ENCODE measurements at places on chromosomes 13 and 19.

- DNase-seq, result no peak
Observed at GRCh38 chr19:30884146-30884812, 465.0 kb downstream of the TSHZ3 start.

GRCh38 chr13:59088716-59089115 is 1075.0 kb downstream of the DIAPH3 start:
- DNase-seq, result no peak

DNA sequence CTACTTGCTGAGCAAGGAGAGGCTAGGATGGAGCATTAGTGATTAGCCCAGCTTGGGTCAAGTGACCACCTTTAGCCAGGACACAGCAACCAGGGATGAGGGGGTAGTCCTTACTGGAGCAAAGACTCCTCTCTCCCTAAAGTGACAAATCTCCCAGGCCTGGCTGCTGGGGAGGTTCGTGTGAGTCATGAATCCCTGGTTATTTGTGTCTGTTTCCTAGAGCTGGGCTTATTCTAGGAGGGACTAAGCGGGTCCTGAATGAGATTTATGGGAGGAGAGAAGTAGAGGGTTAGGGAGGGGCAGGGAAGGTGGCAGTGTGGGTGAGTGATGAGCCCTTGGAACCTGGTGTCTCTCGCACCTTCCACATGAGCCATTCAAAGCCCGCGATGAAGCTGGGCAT is 487.3 kb downstream of the TSHZ3 start:
- no peak for DNase-seq

DNA sequence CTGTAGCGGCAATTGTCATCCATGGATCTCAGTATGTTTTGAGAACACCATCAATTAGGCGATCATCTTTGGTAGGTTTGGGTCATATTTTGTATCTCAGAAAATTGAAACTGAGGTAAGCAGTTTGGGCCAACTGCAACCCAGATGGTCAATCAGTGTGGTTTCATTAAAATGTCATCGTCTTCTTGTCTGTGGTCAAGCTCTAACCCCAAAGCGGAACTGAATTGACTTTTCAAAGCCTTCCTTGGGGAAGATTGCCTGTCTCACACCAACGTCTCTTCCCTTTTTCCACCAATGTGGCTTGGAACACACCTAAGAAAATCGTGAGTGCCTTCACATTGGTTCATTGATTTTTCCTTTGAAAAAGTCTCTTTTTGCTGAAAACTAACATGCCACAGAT is 56.3 kb upstream of the UBAC2 start:
- no peak for DNase-seq

DNA sequence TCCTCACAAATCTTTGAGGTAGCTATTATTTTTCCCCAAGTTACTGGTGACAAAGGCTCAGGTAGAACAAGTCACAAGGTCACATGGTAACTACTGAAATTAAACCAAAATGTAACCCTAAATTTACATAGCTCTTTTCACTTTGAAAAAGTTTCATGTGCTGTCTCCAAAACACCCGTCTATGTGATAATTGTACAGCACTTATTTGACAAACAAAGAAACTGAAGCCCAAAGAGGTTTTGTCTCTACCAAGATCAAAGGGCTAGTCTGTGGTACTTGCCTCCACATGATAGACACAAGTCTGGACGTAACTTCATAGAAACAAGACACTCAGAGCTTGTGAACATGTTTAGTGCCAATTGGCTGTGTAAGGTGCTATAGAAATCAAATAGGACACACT is 108.3 kb downstream of the SACS start:
- DNase-seq, result no peak

GRCh38 chr13:110593430-110594130 is 21.8 kb upstream of the NAXD start:
- DNase-seq, result peak; percentile 74

GRCh38 chr19:49858088-49858985 is 7.4 kb downstream of the PTOV1 start:
- DNase-seq, result no peak

DNA sequence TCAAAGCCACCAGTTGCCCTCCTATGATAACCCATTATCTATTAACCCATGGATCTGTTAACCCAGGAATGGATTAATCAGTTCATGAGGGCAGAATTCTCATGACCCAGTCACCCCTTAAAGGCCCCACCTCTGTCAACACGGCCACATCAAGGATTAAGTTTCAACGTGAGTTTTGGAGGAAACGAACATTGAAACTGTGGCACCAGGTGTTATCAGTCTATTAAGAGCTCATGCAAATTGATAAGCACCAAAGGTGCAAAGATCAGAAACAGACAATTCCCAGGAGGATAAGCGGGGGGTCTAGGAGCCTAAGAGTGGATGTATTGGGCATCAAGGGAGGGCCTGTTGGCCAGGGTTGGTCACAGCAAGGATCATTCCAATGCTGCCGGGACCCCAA is 19.9 kb upstream of the ELAVL1 start:
- DNase-seq, result no peak

- DNase-seq, result no peak
Observed at GRCh38 chr19:9622531-9622930, 1.5 kb upstream of the ZNF561 start.

DNA sequence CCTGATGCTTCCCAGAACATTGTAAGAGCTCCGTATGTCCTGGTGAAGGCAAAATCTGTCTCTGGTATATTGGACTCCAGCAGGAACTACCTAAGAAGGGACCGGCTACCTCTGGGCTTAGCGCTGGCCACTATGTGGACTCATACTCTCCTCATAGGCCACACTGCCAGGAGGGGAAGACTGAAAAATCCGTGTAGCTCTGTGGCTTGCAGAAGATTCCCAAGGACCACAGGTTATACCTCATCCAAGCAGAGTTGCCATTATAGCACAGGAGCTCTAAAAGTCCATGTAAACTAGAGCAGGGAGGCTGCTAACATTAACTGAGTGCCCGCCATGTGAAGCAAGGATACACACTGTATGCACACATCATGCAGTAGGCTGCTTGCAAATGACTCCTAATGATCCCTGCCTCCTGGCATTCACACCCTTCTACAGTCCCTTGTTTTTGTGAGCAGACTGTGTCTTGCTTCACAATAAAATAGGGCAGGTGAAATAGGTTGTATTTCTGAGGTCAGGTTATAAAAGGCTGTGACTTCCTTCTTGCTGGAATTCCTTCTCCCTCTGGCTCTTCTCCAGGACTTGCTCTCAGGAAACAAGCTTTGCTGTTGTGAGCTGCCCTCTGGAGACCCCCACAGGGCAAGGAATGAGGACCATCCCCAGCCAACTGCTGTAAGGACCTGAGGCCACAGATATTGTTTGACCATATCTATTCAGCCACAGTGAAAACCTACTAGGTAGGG is 192.6 kb upstream of the UBL3 start:
- no peak for DNase-seq

DNA sequence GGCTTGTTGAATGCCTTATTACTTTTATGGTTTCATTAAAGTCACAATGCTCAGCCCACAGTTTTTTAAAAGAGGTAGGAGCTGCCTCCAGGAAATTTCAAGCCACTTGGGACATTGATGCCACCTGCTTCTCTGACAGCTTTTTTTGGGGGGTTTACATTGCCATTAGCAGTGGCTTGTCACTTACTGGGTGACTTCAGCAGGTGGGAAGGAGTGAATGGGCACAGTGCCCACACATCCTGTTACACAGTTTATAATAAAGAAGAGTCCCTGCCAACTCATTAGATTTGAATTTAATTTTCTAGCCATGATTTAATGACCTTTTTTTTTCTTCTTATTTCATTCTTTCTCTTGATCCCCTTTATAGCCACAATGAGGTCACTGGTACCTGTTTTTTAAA is 61.0 kb downstream of the NHLRC3 start:
- DNase-seq, result peak; percentile 10

DNA sequence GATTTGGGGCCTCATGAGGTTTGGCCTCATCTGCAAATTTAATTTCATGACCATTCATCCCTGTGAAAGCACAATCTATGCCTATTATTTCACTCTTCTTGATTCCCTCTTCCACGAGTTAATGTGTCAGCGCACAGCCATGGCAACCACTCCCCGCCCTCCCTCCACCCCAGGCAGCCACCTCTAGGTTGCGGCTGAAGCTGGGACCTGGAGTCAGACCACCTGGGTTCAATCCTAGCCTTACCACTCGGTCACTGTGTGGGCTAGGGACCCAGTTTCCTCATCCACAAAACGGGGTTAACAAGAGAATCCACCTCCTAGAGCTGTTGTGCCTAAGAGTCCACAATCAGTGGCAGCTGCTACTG is 9.8 kb downstream of the CHST8 start:
- DNase-seq, result no peak

DNA sequence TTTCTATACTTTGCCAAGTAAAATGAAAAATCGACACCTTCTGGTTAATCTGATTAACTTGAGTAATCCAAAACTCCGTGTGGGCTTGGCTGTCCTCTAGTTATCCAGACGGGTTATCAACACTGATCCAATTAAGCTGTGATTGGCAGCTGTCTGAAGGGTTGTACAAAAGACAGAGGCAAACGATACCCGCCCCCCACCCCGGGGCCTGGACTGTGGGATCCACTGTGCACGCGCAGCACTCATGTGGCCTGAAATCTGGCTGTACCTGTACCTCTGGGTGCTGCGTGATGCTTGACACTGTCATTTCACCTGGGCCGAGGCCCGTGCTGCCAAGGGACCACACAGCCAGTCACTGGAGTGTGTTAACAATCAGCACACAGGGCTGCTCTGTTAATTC is 53.5 kb downstream of the COL4A2 start:
- no peak for DNase-seq

GRCh38 chr13:27534108-27534980 is 84.0 kb upstream of the MTIF3 start:
- no peak for DNase-seq

DNA sequence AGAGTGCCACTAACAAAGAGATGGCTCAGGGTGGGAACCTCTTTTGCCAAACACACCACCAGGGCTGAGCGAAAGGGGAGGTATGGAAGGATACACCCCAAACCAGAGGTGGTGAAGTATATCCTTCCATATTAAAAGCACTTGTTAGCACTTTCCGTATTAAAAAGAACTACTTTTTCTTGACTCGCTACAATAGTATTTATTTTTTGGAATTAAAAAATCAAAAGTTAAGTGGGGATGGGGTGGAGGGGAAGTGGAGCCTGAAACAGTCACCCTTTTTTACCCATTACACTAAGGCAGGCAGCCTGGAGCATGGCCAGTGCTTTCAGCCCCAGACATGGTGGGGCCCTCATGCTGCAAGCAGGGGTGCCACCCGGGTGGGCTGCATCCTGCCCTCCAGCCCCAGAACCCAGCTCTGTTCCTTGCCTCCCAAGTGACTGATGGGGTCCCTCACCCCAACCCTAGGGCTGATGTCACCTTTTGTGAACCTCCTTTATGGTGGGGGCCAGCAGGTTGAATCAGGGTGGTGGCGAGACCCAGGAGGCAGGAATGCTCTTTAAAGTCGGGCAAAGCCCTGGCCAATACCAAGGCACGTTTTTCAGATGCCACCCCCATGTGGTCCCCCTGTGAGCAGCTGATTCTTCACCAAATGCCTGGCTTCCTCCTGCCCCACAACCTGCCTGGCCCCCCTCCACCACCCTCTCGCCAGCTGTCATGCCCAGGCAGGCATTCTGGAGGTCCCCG is 31.0 kb downstream of the LYL1 start:
- DNase-seq, result no peak

DNA sequence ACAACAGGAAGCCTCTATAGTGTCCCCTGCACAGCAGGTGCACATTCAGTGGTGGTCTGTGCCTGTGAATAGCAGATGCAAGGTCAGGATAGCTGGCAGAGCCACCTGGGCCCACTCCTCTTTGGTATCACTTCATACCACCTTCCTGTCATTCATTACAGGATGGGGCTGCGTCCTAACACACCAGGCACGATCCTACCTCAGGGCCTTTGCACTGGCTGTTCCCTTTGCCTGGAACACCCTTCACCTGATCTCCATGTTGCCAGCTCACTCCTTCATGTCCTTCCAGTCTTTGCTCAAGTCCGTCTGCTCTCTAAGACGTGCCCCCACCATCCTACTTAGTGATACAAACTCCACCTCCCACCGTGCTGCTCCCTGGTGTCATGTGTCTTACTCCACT is 4.6 kb upstream of the LPAR2 start:
- no peak for DNase-seq

GRCh38 chr13:28049880-28050875 is 50.2 kb downstream of the FLT3 start:
- no peak for DNase-seq

GRCh38 chr13:47549219-47549752 is 451.8 kb downstream of the SUCLA2 start:
- DNase-seq, result peak; percentile 8

DNA sequence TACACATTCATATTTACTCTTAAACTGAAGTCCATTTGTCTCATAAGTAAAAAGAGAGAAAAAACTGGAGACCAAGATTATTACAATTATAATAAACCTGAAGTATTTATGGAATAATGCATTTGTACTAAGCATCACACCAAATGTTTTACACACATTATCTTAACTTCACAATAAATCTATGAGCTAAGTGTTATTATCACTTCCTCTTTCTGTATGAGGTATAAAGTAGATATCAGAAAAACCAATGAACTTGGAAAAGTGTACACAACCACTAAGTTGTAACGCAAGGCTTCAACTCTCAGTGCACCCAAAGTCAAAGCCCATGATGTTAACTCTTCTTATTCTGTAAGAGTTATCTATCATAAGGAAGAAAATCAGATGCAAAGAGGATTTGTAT is 274.7 kb downstream of the FGF14 start:
- no peak for DNase-seq

- DNase-seq, result no peak
Observed at GRCh38 chr13:50537029-50537428, 306.5 kb downstream of the DLEU7 start.

GRCh38 chr19:4722671-4723594 is 709 bp downstream of the DPP9 start:
- DNase-seq, result no peak

- peak; percentile 97 for DNase-seq
Observed at GRCh38 chr13:110525328-110526319, 35.9 kb downstream of the RAB20 start.
